NT2/D1 (cell line): ENCODE measurements at places on chromosomes 7 and 10.

- no peak for DNase-seq
Measured at GRCh38 chr10:122239578-122240257, 31.4 kb upstream of the BTBD16 start.

DNA sequence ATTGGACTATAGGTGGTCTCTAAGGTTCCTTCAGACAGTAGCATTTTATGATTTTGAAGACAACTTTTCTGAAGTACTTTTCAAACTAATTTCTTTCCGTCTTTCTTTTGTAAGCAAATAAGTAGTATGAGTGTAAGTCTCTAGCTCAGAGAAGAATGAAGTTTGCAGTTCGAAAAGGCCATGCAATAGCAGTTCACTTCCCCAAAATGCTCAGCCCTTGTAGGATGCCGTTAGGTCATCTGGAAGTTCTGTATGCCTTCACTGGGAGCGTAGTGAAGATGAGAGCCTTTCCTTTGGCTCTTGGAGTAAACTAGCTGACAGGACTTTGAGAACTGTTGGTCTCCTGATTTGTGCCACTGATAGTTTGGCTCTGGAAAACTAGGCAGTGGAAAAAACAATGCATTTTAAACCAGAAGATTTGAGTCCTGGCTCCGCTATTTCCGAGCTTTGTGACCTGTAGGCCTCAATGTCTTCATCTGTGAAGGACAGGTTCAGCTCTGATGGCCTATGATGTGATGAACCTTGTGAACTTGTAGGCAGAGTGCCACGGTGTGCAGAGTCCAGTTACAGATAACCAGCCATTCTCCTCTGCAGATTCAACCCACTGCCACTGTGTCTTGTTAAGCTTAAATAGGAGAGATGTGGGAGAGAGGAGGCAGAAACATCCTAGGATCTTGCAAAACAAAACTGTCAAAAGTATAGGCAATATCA lies 18.8 kb downstream of the SGPL1 start:
- DNase-seq = no peak

DNA sequence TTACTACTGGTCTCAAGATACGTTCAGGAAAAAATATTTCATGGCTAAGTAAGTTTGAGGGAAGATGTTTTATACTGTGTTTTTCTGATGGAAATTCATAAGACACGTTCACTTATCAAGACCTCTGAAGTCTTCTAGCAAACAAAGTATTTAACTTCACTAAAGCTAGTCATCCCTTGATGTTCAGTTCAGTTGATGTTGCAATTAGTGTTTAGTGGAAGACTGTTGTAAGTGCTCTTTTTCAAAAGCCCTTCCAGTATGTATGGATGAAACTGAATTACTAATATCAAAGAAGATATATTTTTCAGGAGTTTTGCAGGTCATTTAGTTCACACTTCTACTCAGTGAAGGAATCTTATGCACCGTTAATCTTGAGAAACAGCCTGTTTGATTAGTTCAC lies 25.1 kb downstream of the CUL1 start:
- DNase-seq = no peak

GRCh38 chr7:26554952-26555351 lies 263.3 kb downstream of the SNX10 start:
- no peak for DNase-seq

DNA sequence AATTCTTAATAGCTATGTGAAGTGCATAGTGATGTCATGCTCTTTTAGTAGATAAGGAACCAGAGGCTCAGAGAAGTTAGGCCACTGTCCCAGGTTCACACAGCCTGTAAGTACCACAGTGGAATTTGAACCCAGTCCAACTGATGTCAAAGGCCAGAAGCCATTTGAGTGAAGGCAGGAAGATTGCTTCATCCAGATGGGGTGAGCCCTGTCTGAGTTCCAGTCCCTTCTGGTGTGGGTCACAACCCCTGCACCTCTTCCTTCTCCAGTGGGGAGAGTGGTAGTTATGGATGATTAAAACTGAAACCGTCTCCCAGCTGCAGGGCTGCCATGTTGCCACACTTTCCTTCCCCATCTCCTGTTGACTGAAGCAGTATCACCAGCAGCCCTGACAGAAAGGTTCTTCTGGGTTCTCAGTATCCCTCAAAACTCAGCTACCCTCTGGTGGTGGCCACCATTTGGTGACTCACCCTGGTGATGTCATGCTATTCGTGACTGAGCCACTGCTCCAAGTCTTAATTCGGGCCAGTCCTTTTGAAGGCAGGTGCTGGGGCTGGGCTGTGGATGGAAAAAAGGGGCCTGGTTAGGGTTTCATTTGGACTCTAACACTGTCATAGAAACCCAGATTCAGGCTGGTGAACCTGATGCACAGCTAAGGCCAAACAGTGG lies 1.5 kb upstream of the C10orf95 start:
- DNase-seq = no peak

DNA sequence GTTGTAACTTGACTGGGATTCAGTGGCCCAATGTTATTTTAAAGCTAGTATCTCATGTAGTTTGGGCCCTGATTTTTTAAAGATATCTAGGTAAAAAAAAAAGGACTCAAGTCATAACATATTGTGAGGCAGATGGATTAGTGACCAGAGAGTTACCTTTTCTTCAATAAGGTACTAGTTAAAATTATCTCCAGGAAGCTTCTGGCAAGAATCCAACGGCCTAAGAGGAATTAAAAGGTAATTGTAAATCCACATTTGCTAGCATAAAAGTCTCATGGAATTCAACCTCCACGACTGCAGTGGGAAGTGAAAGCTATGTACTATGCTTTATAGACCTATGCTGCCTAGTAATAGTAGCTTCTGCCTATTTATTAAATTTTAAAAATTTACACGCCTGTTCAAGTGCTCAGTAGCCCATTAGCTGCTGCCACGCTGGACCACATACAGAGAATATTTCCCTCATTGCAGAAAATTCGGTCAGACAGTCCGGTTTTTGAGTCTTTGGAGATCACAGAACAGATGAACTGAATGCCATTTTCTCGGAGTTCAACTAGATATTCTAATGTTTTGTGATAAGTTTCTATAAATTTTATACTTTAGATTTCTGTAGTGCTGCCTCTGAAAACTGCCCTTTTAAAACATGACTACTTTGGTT lies 118.4 kb downstream of the NSUN6 start:
- no peak for DNase-seq

DNA sequence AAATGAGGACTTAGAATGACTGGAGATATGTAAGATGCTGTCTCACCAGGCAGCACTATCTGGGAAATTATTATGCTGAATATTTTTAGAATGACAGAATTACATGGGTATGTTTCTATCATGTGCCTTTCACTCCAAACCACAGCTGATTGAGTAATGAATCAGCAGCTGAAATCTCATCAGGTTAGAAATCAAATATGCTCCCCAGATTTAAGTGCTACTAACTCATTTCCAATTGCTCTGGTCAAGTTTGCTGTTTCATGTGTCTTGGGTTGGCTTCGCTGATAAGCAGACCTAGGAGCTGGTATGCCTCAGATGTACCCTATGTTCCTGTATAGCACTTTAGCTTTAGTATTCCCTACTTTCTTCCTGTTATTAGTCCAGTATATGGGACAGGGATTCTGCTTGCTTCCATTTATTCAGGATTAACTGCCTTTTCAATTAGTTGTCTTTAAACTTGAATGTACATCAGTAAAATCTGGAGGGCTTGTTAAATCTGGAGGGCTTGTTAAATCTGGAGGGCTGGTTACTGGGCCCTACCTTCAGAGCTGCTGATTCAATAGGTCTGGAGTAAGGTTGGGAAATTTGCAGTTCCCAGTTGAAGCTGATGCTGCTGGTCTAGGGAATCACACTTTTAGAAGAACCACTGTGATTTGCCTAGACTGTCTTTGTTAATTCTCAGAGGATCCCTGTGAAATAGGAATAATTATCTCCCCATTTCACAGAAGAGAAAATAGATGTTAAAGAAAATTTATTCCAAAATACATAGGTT lies 172.9 kb downstream of the DKK1 start:
- DNase-seq = no peak

DNA sequence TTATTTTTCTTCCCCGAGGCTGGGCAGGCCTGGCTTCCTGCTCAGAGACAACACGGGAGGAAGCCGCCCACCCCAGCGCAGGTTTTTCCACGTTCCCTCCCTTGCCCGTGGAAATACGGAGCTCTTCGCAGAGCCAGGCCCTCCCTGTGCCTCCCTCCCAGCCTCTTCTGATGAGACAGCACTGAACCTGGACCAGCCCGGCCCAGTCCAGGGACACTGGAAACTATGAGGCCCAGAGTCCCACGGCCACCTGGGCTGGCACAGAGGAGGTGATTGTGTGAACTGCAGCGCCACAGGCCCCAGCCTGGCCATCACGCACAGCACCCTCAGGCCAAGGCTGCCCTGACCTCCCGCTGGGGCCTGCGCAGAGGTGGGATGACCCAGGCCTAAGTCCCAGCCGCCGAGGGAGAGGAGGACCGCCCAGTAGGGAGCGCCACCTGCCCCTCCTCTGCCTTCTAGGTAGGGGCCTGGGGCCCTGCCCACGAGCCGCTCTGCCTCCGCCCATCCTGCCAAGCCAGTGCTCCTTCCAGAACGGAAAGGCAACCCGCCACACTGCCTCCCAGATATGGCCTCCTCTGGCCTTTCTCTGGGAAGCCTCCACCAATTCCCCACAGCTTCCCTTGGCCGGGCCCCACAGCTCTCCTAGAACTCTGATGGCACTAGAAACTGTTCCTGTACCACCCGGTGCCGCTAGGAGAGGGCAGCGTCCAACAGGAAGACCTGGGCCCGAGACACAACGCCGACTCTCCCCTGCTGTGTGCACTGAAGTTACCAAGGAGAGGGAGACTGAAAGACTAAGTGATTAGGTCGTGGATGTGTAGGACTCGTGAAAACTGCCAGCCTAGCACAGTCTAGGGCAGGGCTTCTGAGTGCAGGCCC lies 57.2 kb downstream of the PROSER2 start:
- no peak for DNase-seq

DNA sequence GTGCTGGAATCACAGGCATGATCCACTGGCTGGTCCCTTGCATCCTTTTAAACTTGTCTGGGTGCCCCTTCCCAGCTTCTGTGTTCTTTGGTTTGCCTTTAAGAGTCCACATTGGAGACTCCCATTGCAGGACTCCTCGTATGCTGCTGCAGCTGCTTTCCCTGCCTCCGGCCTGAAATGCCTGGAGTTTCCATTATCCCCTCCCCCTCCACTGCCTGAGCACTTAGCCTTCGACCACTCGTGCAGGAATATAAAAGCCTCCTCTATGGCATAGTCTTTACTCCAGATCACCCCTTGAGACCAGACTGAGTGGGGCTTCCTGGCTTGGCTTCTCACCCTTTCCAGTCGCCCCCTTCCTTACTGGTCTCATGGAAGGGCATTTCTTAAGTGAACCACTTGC lies 80.2 kb downstream of the RHOBTB1 start:
- no peak for DNase-seq

DNA sequence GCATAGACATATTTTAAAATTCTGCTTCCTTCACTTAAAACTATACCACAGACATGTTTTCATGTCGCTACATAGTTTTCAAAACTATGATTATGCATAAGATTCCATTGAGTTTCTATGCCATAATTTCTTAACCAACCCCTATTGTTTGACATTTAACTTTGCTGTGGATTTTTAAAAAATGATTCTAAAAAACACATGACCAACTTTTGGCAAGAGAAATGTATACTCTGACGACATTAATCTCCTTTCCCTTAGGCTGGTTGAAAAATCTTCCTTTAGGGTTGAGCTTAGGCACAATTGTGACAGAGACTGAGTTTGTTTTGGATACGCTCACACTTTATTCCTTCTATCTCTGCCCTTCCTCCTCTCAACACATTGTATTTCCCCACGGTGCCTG lies 14.9 kb downstream of the CREB5 start:
- no peak for DNase-seq

DNA sequence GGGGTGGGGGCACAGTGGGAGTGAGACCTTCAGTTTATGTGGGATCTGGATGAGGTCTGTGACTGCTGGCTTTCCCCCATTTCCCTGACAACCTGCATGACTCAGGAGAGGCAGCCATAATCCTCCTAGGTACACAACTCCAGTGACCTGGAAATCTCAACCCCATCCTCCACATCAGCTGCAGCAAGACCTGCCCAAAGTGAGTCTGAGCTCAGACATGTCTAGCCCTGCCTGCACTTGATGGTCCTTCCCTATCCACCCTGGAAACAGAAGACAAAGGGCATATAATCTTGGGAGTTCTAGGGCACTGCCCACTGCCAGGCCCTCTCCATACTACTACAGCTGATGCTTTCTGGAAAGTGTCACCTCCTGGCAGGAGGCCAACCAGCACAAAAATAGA lies 75.6 kb downstream of the GRM8 start:
- no peak for DNase-seq

DNA sequence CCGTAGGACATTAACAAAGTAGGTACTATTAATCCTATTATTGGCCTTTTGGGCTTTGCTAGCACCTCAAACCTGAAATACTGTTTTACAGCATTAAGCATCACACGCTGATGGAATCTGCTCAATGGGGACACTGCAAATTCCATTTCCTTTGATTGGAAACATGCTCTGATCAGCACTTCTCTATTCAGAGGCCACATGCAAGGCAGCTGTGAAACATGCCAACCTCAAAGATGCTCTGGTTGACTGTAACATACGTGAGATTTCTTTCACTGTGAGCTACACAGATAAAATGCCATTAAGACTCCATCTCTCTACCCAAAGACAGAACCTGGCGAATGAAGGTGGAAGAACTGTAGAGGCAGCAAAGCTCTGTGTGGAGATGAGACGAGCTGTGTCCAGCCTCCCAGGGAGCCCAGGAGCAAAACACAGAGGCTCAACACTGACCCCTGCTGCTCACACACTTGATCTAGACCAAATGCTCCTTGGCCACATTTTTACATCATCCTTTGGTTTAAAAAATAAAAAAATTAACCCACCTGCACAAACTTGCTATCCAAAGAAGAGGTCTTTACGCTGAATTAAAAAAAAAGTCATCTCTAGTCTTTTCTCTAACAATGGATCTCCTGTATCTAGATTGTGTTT lies 8.0 kb downstream of the RSU1 start:
- no peak for DNase-seq
